ENCODE measurements at places on chromosomes 5 and 9. TPM values are rescaled to one million over a fixed set of nuclear protein-coding genes. Genes with fewer than 3 reads are reported as not detected.

IRF1 gene
- polyA plus RNA-seq, result 11.5 TPM

THBS4 gene
- polyA plus RNA-seq, result 16.0 TPM

TMEM252 gene
- polyA plus RNA-seq, result not detected

TEK gene
- 3.3 TPM for polyA plus RNA-seq

HTR1A gene
- 0.24 TPM for polyA plus RNA-seq

IL4 gene
- not detected for polyA plus RNA-seq

OR1J1 gene
- not detected for polyA plus RNA-seq

C5orf34 gene
- polyA plus RNA-seq, result 3.8 TPM

GPR21 gene
- not detected for polyA plus RNA-seq

GPR150 gene
- 1.4 TPM for polyA plus RNA-seq

PCDHB8 gene
- 5.9 TPM for polyA plus RNA-seq

PAX5 gene
- polyA plus RNA-seq, result 18.7 TPM

NPDC1 gene
- 210 TPM for polyA plus RNA-seq

Measured in brain (organoid and tissue), 16 donors.